HCT116 (cell line): ENCODE measurements at places on chromosomes 2 and 18. TPM values are rescaled to one million over a fixed set of nuclear protein-coding genes. Genes with fewer than 3 reads are reported as not detected.

Gene IL36G
- total RNA-seq = not detected

- DNase-seq = no peak
- H3K4me1 ChIP-seq = no peaks in the 10 kb centered on the region
- no peaks in the 10 kb centered on the region for H3K36me3 ChIP-seq
- H3K27ac ChIP-seq = no peak overlapping the region
- H3K27me3 ChIP-seq = no peaks in the 10 kb centered on the region
These were observed 105.0 kb upstream of the ITGA4 start for GRCh38 chr2:181352158-181352557.

Gene POMC
- total RNA-seq = not detected

DNA sequence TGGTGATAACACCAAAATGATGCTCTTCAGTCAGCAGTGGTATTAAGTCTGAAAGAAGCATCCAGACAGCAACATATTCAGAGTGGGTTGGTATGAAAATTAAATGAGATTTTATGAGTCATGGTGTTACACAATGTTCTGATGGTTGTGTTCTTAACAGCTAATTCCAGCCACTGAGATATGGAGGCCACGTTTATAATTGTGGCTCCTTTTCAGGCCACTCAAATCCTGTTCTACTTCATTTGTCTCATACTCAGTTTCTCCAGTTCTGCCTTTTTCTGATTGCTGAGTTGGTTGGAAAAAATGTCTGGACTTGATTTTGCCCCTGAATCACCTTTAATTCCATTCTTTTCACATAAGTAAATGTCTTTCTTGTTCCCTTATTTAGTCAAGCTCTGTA is 162.7 kb upstream of the COL3A1 start:
- H3K4me3 ChIP-seq = no peak overlapping the region
- H3K27me3 ChIP-seq = no peaks in the 10 kb centered on the region
- DNase-seq = no peak
- H3K4me1 ChIP-seq = no peaks in the 10 kb centered on the region

DNA sequence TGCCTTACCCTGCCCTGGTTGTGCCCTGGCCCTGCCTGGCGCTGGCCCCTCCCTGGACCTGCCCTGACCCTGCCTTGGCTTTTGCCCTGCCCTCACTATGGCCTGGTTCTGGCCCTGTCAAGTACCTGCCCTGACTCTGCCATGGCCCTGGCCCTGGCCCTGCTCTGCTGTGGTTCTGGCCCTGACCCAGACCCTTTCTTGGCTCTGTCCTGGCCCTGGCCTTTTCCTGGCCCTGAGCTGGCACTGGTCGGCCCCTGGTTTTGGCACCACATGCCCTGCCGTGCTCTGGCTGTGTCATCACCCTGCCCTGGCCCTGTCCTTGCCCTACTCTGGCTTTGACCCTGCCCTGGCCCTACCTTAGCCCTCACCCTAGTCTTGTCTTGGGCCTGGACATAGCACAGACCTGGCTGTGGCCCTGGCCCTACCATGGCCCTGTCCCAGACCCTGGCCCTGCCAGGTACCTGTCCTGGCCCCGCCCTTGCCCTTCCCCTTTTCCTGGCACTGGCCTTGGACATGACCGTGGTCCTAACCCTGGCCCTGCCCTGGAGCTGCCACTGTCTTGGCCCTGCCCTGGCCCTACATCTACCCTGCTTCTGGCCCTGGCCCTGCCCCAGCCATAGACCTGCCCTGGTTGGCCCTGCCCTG is 4.8 kb upstream of the ANKRD62 start:
- no peaks in the 10 kb centered on the region for H3K27me3 ChIP-seq
- H3K27ac ChIP-seq = no peak overlapping the region
- DNase-seq = no peak
- H3K4me3 ChIP-seq = no peak overlapping the region

GRCh38 chr2:148582679-148583511 is 61.7 kb upstream of the EPC2 start:
- H3K27me3 ChIP-seq = peaks cover 15% of the 10 kb centered on the region
- no peaks in the 10 kb centered on the region for H3K36me3 ChIP-seq
- no peaks in the 10 kb centered on the region for H3K4me1 ChIP-seq
- H3K27ac ChIP-seq = no peak overlapping the region
- H3K4me3 ChIP-seq = no peak overlapping the region

Gene DPP4
- 3.6 TPM for total RNA-seq

Gene LRRTM1
- total RNA-seq = not detected

GRCh38 chr2:67283641-67284040 is 113.5 kb upstream of the ETAA1 start:
- H3K4me3 ChIP-seq = no peak overlapping the region
- no peaks in the 10 kb centered on the region for H3K36me3 ChIP-seq
- H3K4me1 ChIP-seq = no peaks in the 10 kb centered on the region
- no peak for DNase-seq

DNA sequence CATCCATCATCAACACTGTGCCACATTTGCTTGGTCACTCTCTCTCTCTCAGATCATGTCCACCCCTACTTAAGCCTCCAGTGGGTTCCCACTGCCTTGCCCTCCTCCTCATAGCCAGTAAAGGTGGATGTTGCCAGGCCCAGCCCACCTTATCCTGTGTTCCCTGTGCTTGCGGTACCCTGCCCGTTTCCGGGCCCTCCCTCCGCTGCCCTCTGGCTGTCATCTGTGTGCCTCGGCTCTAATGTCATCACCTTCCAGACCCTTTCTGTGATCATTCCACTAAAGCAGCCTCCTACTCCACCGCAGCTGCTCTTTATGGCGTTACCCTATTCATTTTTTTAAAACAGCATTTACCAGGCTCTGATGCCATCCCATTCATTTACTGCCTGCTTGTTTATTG is 305.7 kb upstream of the SKOR2 start:
- DNase-seq = no peak
- H3K27me3 ChIP-seq = peaks cover 33% of the 10 kb centered on the region
- no peaks in the 10 kb centered on the region for H3K4me1 ChIP-seq

Gene TACR1
- not detected for total RNA-seq
